Posterior cingulate gyrus (tissue), 11 donors: ENCODE measurements at places on chromosomes 5 and 9.

- no peak for DNase-seq
Observed at GRCh38 chr5:54383225-54383901, 72.1 kb upstream of the HSPB3 start.

GRCh38 chr9:127758843-127759242, 19.6 kb downstream of the SH2D3C start:
- DNase-seq, result no peak

DNA sequence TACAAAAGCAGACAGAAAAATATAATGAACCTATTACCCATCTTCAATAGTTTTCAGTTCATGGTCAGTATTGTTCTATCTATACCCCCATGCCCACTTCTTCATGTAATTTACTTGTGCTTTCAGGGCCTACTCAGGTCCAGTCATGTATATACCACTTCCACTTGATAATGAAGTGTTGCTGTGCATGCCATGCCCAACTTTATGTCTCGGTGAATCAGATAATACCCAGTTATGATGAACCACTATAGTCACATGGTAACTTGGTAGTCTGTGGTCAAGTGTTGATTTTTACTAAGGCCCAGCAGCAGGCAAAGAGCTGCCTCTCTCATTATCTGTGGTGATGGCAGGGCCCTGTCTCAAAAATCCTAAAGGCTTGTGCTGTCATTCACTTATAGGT, 70.7 kb upstream of the IL33 start:
- no peak for DNase-seq

GRCh38 chr9:112283582-112284253, 49.7 kb downstream of the PTBP3 start:
- no peak for DNase-seq

- no peak for DNase-seq
Observed at GRCh38 chr5:14483504-14484157, 98.0 kb upstream of the OTULINL start.

- DNase-seq, result no peak
Observed at GRCh38 chr5:31291323-31291854, 97.9 kb downstream of the CDH6 start.

- DNase-seq, result no peak
Observed at GRCh38 chr9:69292078-69292477, 32.9 kb upstream of the ENTREP1 start.

GRCh38 chr5:83513491-83513890, 41.9 kb downstream of the VCAN start:
- no peak for DNase-seq

DNA sequence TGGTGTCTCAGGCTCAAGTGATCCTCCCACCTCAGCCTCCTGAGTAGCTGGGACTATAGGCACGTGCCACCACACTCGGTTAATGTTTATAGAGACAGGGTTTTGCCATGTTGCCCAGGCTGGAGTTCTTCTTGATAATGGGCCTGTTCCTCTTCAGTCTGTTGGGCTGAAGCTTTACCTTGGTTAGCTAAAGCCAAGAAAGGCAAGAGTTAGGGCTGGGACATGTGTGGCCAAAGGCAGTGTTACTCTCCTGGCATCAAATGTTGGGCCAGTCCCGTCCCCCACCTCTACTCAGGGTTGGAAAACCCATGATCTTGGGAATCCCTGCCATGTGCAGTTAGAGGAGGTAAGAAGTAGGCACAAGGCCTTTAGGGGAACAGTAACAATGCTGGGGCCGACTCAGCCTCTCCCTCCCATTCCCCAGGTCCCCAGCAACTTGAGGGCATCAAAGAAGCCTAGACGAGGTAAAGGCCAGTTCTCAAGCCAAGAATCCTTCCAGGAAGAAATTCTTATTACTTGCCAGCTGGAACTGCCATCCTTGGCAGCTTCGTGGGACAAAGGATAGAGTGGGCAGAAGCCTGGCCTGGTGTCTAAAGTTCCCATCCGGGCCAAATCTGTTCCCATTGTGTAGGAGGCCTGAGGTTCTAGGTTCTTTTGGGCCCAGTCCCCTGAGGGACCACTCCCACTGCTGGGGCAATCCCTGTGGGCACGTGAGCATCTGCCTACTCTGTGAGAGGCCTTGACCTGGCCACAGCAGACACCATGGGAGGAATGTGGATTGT, 4.5 kb downstream of the EGR1 start:
- no peak for DNase-seq

- no peak for DNase-seq
Observed at GRCh38 chr9:33381231-33381791, 21.1 kb downstream of the AQP7 start.

DNA sequence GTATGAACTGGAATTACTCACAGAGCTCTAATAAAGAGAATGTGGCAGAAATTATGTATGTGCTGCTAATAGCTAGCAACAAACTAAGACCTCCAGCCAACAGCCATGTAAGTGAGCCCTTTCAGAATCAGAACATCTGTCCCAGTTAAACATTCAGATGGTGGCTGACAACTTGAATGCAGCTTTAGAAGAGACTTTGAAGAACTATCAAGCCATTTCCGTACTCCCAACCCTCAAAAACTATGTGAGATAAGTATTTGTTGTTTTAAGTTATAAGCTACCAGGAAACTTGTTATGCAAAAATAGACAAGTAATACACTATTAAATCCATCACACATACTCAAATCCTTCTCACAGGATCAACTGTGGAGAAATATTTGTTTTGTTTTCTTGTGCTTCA, 205.2 kb upstream of the EDIL3 start:
- DNase-seq, result no peak

DNA sequence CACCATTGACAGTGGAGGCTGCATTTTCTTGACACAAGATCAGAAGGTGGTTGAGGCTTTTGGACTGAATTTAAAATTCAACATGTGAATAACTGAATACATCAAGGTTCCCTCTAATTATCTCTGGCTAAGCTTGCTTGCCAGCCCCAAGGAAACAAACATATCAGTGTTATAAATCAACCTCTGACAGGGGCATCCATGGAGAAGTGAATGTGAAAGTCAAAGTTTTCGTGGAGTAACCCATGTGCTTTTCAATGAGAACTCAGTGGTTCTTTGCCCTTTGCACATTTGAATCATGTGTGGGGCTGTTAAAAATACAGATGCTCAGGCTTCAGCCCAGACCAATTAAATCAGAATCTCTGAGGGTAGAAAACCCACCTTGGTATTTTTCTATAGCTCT, 128.9 kb downstream of the LRRC70 start:
- no peak for DNase-seq

DNA sequence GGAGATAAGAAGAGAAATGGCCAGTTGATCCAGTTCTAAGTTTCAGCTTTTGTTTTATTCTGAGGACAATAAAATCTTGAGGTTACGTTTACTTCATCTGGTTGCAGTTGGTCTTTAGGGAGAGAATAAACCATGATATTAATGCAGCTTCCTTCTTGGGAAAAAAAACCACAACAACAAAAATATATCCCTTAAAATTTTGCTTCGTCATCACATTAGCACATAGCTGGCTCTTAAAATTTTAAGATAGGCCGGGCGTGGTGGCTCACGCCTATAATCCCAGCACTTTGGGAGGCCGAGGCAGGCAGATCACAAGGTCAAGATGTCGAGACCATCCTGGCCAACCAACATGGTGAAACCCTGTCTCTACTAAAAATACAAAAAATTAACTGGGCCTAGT, 86.4 kb downstream of the EQTN start:
- no peak for DNase-seq

- DNase-seq, result no peak
Observed at GRCh38 chr9:75358846-75359245, 270.5 kb downstream of the OSTF1 start.

- DNase-seq, result no peak
Observed at GRCh38 chr9:73647560-73647959, 495.9 kb downstream of the ANXA1 start.

DNA sequence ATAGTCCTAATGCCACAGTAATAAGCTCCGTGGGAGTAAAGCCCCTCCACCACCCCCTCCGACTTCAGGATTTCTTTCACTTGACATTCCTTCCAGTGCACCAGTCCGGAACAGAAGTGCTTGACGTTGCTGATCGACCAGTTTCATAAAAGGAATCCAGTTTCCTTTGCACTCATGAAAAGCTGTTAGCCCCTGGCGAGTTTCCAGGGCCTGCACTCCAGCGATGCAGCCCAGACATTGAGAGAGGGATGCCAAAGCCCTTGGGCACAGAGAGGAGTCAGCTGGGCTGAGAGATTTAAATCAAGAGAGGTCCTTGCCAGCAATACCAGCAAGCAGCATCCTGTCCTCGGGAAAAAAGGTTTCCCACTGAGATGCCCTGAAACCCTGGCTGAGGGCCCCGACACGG, 170.1 kb downstream of the GABBR2 start:
- DNase-seq, result no peak

DNA sequence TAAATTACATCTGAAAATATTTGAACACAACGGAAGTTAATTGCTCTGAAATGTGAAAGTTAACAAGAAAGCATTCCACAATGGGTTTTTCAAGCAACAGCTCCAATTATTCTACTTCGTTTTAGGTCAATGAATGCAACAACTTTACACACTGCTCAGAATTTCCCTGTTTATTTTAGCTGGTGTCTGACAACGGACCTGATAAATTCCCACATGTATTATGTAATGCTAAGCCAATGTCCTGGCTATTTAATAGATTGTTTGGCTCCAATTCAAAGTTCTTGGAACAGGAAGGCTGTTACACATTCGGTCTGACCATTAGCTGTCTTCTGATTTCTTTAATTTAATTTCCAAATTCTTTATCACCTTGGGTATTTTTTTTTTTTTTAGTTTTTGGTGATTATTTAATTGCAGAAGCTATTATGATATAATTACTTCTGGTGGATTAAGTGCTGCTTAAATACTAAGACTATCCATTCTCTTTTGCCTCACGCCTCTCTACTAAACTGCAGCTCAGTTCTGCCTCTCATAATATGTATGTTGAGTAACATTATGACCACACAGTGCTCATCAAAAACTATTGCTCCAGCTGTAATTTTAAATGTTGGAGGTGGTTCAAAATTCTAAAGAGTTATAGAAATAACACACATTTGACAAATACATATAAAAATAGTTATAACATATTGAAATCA, 57.9 kb downstream of the MEF2C start:
- DNase-seq, result no peak

- no peak for DNase-seq
Observed at GRCh38 chr5:10699281-10699874, 61.7 kb downstream of the DAP start.

DNA sequence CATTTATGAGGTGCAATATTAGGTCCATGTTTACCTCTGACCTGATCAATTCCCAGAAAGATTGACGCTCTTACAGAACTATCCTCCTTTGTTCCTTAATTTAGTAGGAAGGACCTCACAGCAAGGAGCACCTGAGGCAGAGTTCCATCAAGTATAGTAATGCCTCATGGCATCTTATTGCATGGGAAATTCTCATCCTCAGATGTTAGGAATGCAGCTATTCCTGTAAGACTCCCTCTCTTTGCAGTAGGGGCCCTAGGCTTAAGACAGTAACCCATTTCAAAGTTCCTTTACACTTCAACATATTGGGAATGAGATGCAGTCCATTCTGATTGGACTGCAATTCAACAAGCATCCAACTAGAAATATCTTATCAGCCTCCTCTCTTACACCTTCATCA, 69.8 kb downstream of the SLCO4C1 start:
- DNase-seq, result no peak

GRCh38 chr5:181114844-181115778, 15.9 kb downstream of the OR2V1 start:
- no peak for DNase-seq

DNA sequence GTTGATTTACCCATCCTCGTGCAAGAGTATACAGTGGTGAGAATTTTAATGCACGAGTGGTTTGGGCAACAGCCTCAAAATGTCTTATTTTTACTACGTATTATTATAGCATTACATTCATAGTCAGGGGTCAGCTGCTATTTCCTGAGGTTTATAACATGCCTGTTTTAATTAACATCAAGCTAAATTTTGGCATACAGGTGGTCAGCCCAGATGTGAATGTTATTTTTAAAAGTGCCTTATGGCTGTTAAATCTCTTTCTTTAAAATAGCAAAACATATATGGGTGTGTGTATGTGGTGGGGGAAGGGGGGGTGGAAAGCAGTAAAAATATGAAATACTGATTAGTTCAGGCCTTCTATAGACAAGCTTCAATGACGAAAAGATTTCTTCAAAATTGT, 424.5 kb upstream of the CLINT1 start:
- DNase-seq, result no peak

GRCh38 chr9:1083325-1083913, 33.3 kb downstream of the DMRT2 start:
- DNase-seq, result peak; percentile 63

DNA sequence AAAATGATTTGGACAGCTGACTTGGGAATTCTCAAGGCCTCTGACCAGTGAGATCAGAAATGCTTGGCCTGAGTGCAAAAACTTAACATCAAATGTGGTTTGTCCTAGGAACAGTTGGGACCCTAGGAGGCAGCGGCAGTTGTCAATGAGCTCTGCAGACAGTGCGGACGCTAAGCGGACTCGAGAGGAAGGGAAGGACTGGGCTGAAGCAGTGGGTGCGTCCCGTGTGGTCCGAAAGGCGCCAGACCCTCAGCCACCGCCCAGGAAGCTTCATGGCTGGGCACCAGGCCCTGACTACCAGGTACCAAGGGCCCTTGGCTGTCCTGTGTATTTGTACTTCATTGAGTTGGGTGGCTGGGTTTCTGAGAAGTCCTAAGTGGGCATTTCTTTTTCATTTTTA, 43.7 kb upstream of the POMT1 start:
- DNase-seq, result no peak

DNA sequence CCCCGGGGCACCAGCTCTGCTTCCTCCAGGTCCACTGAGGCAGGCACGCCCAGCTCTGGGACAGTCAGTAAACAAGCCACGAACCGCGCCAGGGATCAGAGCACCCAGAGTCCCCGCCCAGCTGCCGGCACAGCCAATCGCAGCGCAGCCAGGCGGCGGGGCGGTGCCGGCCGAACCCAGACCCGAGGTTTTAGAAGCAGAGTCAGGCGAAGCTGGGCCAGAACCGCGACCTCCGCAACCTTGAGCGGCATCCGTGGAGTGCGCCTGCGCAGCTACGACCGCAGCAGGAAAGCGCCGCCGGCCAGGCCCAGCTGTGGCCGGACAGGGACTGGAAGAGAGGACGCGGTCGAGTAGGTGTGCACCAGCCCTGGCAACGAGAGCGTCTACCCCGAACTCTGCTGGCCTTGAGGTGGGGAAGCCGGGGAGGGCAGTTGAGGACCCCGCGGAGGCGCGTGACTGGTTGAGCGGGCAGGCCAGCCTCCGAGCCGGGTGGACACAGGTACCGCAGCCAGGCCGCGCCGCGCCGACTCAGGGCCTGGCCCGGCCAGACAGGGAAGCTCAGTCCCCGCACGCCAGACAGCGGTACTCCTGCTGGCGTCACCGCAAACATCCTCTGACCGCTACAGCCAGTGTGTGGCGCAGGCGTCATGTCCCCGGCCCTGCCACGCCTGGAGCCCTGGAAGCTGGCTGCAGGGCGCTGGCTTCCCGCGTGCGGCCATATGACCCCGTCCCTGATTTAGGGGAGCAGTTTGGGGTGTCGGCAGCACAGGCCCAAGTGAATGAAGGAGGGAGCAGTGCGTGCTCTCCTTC, at the start of gene CTSL:
CTSL (plus strand) TSS at position 220 of the 810 bp plus-strand sequence. CDS start 1,485 bp downstream, outside the sequence.
- peak; percentile 99 for DNase-seq

DNA sequence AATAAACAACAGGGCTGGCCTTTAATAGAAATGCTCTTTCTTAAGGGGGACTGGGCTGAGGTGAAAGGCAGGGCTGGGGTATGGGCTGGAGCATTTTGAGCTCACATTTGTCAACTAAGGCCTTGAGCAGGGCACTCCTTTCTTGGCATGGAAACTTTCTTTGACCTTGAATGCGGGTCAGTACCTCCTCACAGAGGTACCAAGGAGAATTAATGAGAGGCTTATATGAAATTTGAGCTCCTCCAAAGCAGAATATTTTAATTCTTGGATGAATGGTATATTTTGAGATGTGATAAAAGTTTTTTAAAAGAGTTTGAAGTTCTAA, 3.1 kb downstream of the CYSTM1 start:
- DNase-seq, result no peak

- DNase-seq, result no peak
Observed at GRCh38 chr9:1536522-1537170, 478.5 kb upstream of the SMARCA2 start.
